GM23338 (cell line): ENCODE measurements at places on chromosomes 13 and 19.
A peak's percentile ranks its signal among the peaks of the same experiment; 100 is the strongest.

DNA sequence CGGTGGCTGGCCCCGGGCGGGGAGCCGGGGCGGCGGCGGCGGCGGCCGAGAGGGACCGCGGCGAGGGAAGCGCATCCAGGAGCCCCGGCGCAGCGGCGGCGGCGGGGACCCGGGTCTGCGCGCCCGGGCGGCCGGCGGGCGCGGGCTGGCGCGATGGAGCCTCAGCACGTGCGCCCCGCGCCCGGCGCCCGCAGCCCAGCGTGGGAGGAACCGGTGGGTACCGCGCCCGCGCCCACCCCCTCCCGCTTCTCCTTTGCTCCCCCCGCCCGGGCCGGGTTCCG lies 7.8 kb upstream of the DGKH start:
- peaks cover 84% of the 10 kb centered on the region for H3K27me3 ChIP-seq
- peaks cover 14% of the 10 kb centered on the region for H3K4me1 ChIP-seq
- H3K27ac ChIP-seq = no peak overlapping the region
- no peak for DNase-seq
- 0 out of 2 replicates have a peak, but pooled peaks cover 2% of the 10 kb centered on the region for H3K36me3 ChIP-seq

DNA sequence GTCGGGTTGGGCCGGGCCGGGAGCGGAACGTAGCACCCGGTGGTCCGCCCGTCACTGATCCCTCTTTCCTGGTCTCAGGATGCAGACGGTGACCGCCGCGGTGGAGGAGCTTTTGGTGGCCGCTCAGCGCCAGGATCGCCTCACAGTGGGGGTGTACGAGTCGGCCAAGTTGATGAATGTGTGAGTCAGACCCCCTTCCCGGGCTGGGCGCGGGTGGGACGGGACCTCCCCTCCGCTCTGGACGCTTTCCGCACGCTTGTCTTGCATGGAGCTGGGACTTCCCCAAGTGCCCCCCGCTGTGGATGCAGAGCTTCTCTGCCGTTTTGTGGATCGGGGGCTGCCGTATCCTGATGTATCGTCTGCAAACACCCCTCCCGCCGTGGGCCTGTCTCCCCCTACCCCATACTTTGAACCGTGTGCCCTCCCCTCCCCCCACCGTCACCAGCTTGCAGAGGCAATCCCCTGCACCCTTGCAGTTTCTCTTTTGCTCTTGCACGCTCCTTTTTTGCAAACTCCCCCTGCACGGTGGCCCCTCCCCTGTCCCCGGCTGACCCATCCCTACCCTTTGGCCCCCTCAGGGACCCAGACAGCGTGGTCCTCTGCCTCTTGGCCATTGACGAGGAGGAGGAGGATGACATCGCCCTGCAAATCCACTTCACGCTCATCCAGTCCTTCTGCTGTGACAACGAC lies 669 bp downstream of the GADD45B start:
- peaks cover 49% of the 10 kb centered on the region for H3K27me3 ChIP-seq
- no peaks in the 10 kb centered on the region for H3K36me3 ChIP-seq
- no peak overlapping the region for H3K27ac ChIP-seq

GRCh38 chr13:45825387-45825650 lies 26.2 kb downstream of the SIAH3 start:
- no peak overlapping the region for H3K4me3 ChIP-seq
- DNase-seq = no peak
- peaks cover 22% of the 10 kb centered on the region for H3K4me1 ChIP-seq
- no peak overlapping the region for H3K27ac ChIP-seq
- H3K27me3 ChIP-seq = no peaks in the 10 kb centered on the region

GRCh38 chr13:25171170-25171516 lies 945 bp downstream of the AMER2 start:
- H3K36me3 ChIP-seq = no peaks in the 10 kb centered on the region; the same call in 1 of the 2 replicates
- peaks cover 30% of the 10 kb centered on the region for H3K4me1 ChIP-seq
- DNase-seq = no peak
- peak overlapping the region; percentile 75 for H3K4me3 ChIP-seq
